NCI-H82 (cell line): ENCODE measurements at places on chromosomes 7 and 10.

GRCh38 chr10:97016728-97017473, 168.9 kb downstream of the SLIT1 start:
- DNase-seq = no peak

DNA sequence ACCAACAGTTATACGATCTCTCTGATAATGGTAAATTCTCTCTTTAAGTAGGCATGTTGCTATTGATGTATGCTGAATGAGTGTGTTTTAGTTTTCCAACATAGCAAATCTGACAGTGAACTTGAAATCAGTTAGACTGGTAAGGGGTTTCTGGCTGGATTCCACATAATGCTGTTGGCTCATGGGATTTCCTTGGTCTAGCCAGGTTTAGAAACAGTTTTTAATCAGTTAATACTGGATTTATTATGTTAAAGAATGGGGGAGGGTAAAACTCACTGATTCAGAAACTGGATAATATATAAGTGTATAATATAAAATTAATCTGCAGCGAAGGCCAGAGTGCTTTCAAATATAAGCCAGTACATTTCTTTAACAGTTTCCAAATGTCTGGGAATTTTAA, 55.6 kb downstream of the PCDH15 start:
- no peak for DNase-seq

DNA sequence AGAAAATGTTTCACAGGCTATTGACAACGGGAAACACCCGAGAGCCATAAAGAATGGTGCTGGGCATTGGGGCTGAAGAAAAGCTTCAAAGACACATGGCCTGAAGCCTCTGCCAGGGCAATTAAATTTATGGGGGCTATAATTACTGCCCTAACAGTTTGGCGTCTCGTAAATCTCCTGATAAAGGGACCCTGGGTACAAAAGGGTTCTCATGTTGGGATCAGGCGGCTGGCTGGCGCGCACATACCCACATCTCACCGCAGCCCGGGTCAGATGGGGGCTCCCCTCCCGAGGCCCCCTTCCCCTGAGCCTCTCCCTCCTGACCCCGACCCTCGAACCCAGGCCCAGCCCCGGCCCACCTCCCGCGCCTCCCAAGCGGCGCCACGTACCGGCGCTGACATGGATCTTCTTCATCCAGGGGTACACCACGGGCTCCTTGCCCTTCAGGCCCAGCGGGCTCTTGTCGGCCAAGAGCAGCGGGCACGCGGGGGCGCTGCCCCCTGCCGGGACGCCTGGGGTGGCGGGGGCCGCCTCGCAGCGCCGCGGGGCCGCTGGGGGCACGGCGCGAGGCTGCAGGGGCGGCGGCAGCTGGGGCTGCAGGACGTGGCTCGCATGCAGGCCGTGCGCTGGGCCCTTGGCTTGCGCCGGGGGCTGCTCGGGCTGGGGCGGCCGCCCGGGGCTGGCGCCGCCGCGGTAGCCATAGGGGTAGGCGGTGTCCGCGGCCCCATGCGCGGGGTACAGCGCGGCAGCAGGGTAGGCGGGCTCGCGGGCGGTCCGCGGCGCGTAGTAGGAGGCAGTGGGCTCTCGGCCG, 623 bp downstream of the HOXA4 start:
- no peak for DNase-seq

- DNase-seq = no peak
Measured at GRCh38 chr7:112298543-112299100, 92.1 kb downstream of the ZNF277 start.

DNA sequence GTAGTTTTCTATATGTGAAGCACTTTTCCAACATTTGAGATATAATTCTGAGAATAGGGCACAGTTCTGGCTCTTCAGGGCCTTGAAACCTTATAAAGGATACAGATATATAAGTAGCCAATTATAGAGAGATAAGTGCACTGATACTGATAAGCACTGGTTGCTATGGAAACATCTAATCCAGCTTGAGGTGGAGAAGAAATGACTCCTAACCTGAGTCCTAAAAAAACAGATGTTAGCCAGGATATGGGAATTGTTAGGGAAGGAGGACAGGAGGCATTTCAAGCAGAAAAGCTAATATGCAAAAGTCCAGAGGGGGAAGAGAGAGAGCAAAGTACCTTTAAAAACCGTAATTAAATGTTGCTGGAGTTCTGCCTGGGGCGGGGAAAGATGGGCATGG, 30.8 kb downstream of the STRIP2 start:
- DNase-seq = peak; percentile 71

- no peak for DNase-seq
Measured at GRCh38 chr7:129858490-129858889, 94.3 kb downstream of the UBE2H start.

DNA sequence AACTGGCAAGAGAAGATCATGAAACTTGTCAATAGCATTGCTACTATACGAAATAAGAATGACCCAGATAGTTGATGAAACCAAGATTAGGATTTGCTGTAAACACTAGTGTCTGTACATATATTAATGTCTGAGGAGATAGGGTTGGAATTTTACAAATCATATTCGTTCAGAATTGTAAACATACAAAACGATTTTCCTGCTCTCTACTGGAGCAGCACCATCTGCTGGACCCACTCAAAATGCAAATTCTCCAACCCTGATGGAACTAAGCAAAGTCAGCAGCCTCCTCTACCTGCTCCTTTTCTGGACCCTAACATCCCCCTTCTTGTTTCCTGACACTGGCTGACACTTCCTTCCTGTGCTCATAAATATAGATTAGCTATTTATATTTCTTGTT, 29.4 kb upstream of the SGMS1 start:
- peak; percentile 4 for DNase-seq

- DNase-seq = no peak
Measured at GRCh38 chr7:102287981-102288278, 1.3 kb downstream of the SH2B2 start.

GRCh38 chr10:131806646-131807317, 94.0 kb upstream of the PPP2R2D start:
- DNase-seq = no peak

DNA sequence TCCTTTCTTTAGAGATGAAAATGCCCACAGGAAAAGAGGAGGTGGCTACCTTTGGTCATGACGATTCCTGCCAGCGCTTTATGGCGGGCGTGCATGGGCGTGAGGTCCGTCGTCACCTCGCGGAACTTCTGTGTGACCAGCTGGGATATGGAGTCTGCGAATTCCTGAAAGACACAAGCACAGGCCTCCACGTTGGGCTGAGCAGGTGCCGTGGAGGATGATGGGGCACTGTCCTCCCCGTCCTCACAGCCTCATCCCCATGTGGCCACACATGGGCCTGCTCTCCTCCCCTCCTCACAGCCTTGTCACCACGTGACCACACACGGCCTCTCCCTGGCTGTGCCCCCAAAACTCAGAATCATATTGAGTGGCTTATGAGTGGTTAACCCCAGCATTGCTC, 214.7 kb downstream of the WDR37 start:
- no peak for DNase-seq

GRCh38 chr7:71429083-71429482, 297.1 kb downstream of the GALNT17 start:
- DNase-seq = no peak

- no peak for DNase-seq
Measured at GRCh38 chr10:80185578-80186299, 19.6 kb downstream of the ANXA11 start.

DNA sequence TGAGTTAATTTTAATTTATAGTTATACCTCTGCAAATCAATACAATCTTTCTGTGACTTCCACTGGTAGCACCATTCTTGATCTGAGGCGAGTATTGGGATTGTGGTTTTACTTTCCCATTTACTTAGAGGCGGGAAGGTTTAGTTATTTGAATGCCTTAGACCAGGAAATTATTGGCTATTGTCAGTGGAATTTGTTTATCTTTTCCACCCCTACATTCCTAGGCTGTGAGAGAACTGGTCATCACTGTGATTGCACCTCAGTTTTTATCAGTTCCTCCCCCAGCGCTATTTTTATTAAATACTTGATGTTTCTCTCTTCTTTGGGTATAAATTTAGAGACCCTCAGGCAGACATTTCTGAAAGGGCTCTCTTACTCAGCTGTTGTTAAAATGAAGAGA, 29.9 kb downstream of the CDK14 start:
- DNase-seq = peak; percentile 5

DNA sequence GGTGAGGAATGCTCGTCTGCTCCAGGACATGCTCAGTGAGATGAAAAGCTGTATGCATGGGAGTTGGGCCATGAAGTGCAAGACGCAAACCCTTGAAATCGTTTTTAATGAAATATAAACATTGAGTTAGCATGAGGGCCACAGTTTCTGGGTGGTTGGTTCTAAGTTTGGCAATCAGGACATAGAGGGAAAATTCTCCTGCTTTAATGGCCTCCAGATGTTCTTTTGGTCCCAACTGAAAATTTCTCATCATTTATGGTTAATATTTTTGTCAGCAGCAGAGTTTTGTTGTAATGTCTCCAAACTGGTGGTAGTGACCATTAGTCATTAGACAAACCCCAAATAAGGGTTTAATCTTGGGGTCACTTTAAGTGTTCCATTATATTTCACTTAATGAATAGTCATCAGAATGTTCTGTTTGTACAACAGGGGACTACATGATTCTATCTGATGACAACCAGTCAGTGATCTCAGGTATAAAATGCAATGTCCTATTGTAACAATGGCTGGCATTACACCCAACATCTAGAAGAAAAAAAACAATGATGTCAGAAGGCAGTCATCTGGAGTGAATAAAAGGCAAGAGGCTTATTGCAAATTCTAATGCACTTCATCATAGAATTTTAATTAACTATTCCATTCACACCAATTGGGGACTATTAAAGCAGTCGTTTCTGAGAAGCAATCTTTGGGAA, 197.4 kb downstream of the JCAD start:
- DNase-seq = no peak

- DNase-seq = no peak
Measured at GRCh38 chr7:39554583-39555165, 11.5 kb upstream of the YAE1 start.

DNA sequence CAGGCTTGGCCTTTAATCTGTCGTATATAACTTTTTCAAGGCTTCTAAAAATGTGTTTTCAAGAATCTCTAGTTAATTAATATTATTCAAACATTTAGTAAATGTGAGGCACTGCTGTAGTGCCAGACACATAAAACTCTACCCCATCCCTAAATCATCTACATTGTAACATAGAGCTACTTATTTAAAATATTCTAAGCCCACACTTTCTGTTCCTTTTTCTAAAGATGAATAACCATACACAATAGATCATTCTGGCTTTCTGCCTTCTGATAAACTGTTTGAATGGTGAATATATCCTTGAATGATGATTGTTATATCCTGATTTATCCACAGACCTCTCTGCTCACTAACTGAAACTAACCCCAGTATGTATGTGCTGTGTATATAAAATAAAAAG, 41.4 kb downstream of the BRAF start:
- DNase-seq = no peak
